Iris pigment epithelial cell (primary cell): ENCODE measurements at places on chromosomes 5 and 9.

- peak; percentile 4 for DNase-seq
Observed at GRCh38 chr9:118362123-118362522, 657.9 kb downstream of the TLR4 start.

DNA sequence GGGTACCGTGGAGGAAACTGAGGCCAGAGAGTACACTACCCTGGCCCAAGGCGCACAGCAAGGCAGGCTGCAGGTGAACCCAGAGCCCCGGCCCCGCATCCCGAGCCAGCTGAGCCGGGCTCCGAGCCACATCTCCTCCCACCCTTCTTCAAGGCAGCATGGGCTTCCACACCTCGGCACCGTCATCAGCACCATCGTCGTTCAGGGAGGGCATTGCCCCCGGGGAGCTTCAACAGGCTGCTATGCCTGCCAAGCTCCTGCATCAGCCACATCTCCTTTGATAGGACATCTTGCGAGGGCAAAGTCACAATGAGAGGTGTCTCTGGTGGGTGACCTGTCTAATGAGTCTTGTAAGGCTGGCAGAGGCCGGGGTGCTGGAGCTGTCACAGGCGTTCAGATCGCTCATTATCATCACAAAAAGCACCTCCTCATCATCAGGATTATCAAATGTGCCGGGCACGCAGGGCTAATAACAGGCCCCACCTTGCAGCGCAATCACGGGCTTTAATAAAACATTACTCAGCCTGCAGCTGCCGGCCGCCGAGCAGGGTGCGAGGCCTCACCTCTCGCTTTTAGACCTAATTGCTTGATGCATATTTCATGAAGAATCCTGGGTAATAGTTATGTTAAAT, 20.0 kb upstream of the SLC25A51 start:
- DNase-seq = no peak

- peak; percentile 38 for DNase-seq
Observed at GRCh38 chr5:14777187-14777586, 94.4 kb downstream of the ANKH start.

DNA sequence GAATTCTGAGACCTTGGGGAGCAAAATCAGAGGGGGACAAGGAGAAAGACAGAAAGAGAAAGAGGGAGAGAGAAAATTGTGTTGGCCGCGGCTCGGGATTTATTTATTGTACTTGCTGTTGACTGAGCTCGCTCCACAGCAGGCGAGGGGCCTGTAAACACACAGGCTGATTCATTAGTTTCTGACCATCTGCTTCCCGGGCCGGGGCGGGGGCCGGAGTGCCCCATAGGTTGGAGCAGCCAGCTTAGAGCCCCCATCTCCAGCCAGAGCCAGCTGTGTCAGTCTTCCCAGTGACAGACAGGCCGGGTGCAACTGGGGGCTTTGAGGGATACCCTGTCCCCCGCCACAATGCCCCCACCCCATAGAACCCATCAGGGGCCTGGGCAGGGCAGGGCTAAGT, 30.9 kb downstream of the NTNG2 start:
- peak; percentile 23 for DNase-seq
